ENCODE measurements at places on chromosomes 7 and 10.

DNA sequence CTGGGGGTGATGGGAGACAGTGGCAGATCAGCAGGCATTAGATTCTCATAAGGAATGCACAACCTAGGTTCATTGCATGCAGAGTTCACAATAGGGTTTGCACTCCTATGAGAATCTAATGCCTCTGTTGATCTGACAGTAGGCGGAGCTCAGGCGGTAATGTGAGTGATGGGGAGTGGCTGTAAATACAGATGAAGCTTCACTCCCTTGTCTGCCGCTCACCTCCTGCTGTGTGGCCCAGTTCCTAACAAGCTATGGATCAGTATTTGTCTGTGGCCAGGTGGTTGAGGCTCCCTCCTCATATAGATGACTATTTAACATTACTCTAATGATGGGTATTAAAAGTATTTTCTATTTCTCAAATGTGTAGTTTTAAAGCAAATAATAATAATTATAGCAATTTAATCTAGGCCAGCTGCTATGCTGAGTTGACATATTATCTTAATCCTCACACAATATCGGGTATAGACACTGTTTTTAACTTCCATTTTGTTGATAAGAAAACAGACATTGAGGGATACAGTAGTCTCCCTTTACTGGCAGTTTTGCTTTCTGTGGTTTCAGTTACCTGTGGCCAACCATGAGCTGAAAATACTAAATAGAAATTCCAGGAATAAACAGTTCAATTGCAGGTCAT lies 39.9 kb downstream of the KIF20B start:
- no peaks in the 10 kb centered on the region for H3K27me3 ChIP-seq
- peaks cover 28% of the 10 kb centered on the region for H3K4me1 ChIP-seq
- H3K27ac ChIP-seq, result no peak overlapping the region
- no peak for DNase-seq
- H3K36me3 ChIP-seq, result peaks cover 47% of the 10 kb centered on the region
- H3K4me3 ChIP-seq, result no peak overlapping the region

DNA sequence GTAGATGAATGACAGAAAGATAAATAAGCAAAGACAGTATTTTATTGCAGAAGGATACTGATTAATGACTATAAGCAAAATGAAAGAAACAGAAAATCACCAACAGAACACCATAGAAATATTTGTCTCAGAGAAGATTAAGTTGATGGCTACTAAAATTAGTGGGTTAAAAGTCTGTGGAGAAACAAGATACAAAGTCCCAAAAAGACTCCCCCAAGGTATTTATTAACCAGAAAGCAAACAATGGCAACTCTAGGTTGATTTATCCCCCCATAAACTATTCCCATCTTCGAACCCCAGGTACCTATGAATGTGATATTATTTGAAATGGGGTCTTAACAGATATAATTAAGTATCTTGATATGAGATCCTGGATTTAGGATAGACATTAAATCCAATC lies 1104.5 kb upstream of the PHF14 start:
- H3K4me3 ChIP-seq, result no peak overlapping the region
- no peaks in the 10 kb centered on the region for H3K36me3 ChIP-seq
- no peaks in the 10 kb centered on the region for H3K4me1 ChIP-seq
- H3K27me3 ChIP-seq, result no peaks in the 10 kb centered on the region
- DNase-seq, result no peak

- peaks cover 33% of the 10 kb centered on the region for H3K4me1 ChIP-seq
- H3K27ac ChIP-seq, result no peak overlapping the region
- peaks cover 22% of the 10 kb centered on the region for H3K36me3 ChIP-seq
- DNase-seq, result no peak
- no peak overlapping the region for H3K4me3 ChIP-seq
Observed at GRCh38 chr7:55508221-55509011, 63.9 kb downstream of the VOPP1 start.

- H3K27ac ChIP-seq, result no peak overlapping the region
- H3K27me3 ChIP-seq, result no peaks in the 10 kb centered on the region
- H3K4me1 ChIP-seq, result no peaks in the 10 kb centered on the region
- DNase-seq, result no peak
- H3K4me3 ChIP-seq, result no peak overlapping the region
Observed at GRCh38 chr7:11471255-11471654, 360.7 kb downstream of the THSD7A start.

GRCh38 chr10:79071396-79071923 lies 2.7 kb downstream of the ZMIZ1 start:
- H3K4me1 ChIP-seq, result peaks cover 28% of the 10 kb centered on the region
- peak overlapping the region; percentile 36 for H3K27ac ChIP-seq
- peaks cover 21% of the 10 kb centered on the region for H3K27me3 ChIP-seq
- no peak for DNase-seq
- H3K36me3 ChIP-seq, result peaks cover 3% of the 10 kb centered on the region
- peak overlapping the region; percentile 75 for H3K4me3 ChIP-seq

DNA sequence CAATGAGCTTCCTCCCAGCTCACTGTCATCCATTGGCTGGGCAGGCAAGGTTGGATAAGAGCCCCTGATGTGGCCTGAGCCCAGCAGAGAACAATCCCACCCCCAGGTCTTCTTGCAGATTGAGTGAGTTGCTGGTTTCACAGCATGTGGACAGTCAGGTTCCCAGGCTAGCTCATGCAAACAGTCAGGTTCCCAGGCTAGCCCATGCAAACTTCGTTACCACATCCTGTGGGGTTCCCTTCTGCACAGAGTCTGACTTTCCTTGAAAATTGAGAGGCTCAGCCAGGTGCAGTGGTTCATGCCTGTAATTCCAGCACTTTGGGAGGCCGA lies 67.1 kb downstream of the TMEM130 start:
- no peaks in the 10 kb centered on the region for H3K36me3 ChIP-seq
- no peaks in the 10 kb centered on the region for H3K4me1 ChIP-seq
- DNase-seq, result no peak
- no peaks in the 10 kb centered on the region for H3K27me3 ChIP-seq
- no peak overlapping the region for H3K4me3 ChIP-seq

- H3K27me3 ChIP-seq, result peaks cover 2% of the 10 kb centered on the region
- H3K27ac ChIP-seq, result no peak overlapping the region
- no peaks in the 10 kb centered on the region for H3K36me3 ChIP-seq
- no peak for DNase-seq
- H3K4me1 ChIP-seq, result no peaks in the 10 kb centered on the region
Observed at GRCh38 chr10:72030762-72031543, 57.4 kb downstream of the SPOCK2 start.

DNA sequence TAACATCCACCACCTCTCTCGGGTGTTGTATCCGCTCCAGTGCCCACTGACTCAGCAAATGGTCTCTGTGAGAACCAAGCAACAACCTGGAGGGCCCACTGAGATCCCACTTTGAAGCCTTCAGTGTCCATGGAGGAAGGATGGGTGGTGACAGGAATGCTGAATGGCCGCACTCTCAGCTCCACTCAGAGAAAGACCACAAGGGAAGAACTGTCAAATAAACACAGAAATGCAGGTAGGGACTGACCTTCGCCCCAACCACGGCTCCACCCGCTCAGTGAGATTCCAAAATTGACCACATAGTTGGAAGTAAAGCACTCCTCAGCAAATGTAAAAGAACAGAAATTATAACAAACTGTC lies 65.8 kb downstream of the VIPR2 start:
- peaks cover 7% of the 10 kb centered on the region for H3K27me3 ChIP-seq
- H3K4me1 ChIP-seq, result peaks cover under 1% of the 10 kb centered on the region
- H3K4me3 ChIP-seq, result no peak overlapping the region
- H3K36me3 ChIP-seq, result no peaks in the 10 kb centered on the region
- H3K27ac ChIP-seq, result no peak overlapping the region
